ENCODE measurements at places on chromosomes 2 and 18.

DNA sequence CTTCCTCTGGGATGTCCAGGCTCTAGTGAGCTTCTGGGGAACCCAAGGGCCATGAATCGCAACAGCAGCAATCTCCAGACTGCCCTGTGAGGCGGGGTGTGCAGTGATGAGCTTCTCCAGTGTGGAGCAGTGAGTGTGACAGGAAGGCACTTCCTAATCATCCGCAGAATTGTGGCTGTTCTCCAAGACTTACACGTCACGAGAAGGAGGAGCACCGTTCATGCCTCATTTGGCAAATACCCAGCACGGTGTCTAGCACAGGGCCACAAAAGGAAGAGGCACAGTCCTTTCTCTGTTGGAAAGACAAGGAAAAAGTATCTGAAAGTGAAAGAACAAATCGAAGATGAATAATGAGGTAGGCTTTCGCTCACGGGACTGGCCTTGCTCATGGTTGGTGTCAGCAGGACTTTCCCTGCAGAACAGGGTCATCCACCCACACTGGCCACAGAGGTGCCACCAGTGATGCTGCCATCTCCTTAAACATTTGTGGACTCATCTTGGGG, 125.1 kb upstream of the HAAO start:
- no peak for DNase-seq

- no peak for DNase-seq
Observed at GRCh38 chr2:107285621-107286299, 399.8 kb upstream of the ST6GAL2 start.

GRCh38 chr2:138032334-138032733, 68.1 kb downstream of the HNMT start:
- DNase-seq, result no peak

GRCh38 chr18:46832849-46833248, 76.0 kb upstream of the ST8SIA5 start:
- DNase-seq, result no peak

DNA sequence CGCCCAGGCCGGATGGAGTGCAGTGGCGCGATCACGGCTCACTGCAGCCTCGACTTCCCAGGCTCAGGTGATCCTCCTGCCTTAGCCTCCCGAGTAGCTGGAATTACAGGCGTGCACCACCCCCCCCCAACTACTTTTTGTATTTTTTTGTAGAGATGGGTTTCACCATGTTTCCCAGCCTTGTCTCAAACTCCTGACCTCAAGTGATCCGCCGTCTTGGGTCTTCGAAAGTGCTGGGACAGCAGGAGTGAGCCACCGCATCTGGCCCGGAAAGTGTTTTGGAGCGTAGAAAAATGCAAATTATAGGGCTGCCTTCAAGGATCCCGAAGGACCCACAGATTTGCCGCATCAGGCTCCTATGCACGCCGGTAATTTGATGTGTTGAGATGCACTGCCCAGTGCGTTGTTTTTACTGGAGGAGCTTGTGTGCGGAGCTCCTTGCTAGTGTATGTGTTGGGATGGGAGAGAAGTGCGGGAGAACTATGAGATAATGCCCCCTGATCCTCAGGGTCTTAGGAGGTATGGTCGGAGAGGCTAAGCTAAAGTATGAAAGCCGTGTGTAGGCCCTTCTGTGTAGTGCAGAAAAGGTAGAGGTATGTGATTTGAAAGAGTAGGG, 1.2 kb upstream of the CLASP1 start:
- peak; percentile 15 for DNase-seq

GRCh38 chr18:34623557-34623956, 86.5 kb upstream of the DTNA start:
- DNase-seq, result no peak

DNA sequence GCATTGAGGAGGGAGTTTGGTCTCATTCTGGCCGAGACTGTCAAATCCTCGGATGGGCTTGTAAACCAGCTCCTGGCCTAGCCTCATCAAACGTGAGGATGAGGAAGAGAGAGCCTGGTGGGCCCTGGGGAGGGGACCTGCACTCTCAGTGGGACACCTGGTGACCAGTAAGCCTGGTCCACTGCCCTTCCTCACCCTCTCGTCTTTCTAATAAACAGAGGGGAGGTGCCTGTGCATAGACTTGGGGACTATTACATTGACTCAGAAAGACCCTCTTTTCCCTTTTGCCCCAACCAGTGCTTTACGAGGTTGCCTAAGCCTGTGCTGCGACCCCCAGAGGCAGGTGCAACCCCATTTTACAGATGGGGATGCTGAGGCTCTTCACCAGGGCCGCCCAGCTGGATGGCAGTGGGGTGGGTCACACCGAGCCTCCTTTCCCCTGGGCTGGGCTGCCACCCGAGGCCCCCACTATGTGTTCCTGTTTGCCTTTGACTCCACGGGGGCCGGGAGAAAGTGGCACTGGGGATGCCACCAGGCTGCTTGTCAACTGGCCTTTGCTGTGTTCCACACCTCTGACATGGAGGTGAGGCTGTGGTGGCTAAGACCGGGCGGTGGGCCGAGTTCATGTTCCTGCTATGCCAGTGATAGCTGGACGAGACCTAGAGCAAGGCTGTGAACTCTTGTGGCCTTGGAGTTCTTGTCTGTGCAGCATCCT, 85.9 kb downstream of the GLI2 start:
- no peak for DNase-seq

GRCh38 chr18:68893354-68893753, 95.5 kb downstream of the CCDC102B start:
- DNase-seq, result no peak

GRCh38 chr2:196913691-196914090, 12.8 kb downstream of the PGAP1 start:
- no peak for DNase-seq

DNA sequence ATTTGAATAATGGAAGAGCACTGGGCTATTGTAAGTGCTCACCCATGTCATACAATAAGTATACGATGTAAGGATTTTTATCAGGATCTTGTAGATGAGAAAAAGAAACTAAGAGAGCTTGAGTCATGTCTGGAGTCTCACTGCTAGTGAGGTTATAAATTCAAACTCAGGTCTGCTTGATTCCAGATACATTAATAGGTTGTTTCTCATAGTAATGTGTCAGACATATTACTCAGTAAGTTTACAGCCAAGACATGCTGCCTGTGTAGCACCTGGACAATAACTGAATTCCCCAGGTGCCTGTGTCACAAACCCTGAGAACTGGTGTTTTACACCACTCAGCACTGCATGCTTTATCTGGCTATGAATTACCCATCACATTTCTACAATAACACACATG, 216.9 kb upstream of the LRP1B start:
- DNase-seq, result no peak

DNA sequence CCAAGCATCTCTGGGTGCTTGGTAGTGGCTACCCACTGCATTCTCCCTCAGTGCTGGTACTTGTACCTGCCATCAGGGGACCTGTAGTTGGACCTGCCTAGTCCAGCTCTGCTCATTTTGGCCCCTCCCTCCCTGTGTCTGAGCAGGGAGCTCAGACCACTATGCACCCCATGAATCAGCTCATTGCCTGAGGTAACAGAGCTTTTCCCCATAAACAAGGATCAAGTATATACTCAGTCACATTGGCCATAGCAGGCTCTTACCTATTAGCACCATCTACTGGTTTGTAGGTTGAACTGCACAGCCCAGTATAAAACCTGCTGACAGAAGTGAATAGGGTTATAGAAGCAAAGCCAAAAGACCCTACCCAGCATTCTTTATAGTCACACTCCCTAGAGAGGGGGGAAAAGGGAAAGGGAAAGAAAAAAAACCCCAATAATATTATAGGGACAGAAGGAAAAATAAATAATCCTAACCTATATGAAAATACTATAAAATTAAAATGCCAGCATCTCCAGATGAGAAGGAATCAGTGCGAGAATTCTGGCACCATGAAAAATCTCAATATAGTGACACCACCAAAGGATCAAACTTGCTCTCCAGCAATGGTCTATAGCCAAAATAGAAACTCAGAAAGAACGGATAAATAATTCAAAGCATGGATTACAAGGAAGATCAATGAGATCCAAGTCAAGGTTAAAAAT, 6.9 kb upstream of the FLACC1 start:
- no peak for DNase-seq

DNA sequence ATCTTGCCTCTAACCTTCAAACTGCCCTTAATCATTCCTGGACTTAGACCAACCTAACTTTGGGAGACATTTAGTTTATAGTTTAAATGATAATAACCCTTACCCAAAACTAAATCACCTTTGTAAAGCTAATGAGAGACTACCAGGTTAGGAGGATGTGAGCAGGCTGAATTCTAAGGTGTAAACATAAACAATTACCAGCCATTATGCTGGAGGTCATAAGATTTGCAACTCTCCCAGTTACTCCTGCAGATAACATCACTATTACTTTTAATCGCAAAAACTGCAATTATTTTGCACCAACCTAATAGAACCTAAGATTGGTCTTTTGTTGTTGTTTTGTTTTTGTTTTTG, 86.5 kb upstream of the MSH6 start:
- DNase-seq, result no peak

DNA sequence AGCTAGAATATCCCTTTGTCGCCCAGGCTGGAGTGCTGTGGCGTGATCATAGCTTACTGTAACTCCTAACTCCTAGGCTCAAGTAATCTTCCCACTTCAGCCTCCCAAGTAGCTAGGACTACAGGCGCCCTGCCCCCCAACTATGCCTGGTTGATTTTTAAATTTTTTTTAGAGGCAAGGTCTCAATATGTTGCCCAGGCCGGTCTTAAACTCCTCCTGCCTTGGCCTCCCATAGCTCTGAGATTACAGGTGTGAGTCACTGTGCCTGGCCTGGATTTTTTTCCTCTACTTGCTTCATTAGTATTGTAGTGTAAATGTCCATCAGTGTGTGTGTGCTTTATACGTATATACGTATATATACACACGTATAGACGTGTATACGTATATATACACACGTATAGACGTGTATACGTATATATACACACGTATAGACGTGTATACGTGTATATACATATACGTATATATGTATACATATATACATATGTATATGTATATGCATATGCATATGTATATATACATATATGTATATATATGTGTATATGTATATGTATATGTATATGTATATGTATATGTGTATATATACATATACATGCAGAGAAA, 124.4 kb downstream of the DIS3L2 start:
- no peak for DNase-seq

GRCh38 chr2:203341741-203342310, 13.6 kb downstream of the ABI2 start:
- no peak for DNase-seq

GRCh38 chr18:78796693-78797455, 182.7 kb upstream of the SALL3 start:
- no peak for DNase-seq

- DNase-seq, result no peak
Observed at GRCh38 chr2:165725421-165725820, 68.6 kb downstream of the GALNT3 start.

DNA sequence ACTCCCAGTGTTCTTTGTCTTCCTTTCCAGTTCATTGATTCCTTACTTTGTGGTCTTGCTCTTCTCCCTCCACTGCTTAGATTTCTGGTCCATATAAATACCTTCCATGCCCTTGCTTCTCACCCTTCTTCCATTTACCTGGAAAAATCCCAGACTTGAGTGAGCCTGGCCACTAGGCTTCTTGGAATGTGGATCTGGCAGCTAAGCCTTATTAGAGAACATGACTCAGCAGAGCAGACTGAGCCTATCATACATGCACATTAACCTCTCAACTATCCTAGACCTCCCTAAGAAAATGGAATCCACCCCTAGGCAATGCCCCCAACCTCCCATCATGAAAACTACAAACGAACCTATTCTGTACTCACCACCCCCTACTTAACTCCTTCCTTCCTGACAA, 127.7 kb downstream of the RHBDD1 start:
- no peak for DNase-seq

GRCh38 chr18:44450226-44450625, 230.5 kb upstream of the SETBP1 start:
- no peak for DNase-seq

- no peak for DNase-seq
Observed at GRCh38 chr2:219126555-219126954, 34.1 kb downstream of the NHEJ1 start.

DNA sequence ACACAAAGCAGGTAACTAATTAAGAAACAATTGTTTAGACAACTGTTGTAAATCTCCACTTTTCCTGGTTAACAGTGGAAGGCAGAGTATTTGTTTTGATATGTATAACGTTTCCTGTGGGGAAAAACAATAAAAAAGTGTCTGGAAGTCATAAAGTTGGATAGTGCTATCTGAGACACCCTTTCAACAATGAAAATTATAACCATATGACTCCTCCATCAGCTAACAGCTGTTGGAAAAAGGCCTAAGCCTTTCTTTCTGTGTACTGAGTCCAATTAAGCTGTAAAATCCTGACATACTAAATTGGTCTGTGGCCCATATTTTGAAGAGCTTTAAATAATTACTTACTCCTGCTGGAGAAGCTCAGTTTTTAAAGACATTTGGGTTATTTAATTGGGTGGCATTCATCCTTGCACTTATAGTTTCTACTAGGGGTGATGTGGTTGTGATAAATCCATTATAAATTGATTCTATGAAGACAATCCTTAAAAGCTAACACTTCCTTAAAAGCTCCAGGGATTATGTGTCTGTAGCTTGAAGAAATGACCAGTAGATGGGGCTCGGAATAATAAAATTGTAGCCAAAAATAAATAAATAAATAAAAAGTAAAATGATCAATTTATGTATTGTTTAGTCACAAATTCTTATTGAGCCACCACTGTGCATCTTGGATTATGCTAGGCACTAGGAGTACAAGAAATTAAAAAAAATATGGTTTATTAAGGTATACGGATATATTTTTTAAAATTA, 698.1 kb upstream of the NXPH2 start:
- peak; percentile 59 for DNase-seq

- DNase-seq, result no peak
Observed at GRCh38 chr2:52269696-52270485, 1238.0 kb upstream of the NRXN1 start.

DNA sequence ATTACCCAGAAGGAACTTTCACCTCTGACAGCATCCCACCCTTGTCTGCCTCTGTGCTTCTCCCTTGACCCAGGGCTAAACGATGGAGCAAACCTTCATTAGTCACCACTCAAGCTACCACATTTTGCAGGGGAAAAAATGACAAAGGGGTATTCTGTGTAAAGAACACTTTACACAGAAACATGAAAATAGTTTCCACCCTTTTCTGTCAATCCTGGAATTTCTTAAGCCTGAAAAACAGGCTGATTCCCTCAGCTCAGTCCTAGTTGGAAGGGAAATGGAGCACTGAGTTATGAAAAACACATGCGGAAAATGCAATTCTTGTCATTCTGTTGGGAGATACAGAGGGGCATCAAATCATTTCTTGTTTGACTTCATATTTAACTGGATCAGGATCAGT, 175.0 kb upstream of the HNRNPA3 start:
- DNase-seq, result no peak

Measured in hindlimb muscle (tissue), 1 donor.